ENCODE measurements at places on chromosomes 7 and 10.

DNA sequence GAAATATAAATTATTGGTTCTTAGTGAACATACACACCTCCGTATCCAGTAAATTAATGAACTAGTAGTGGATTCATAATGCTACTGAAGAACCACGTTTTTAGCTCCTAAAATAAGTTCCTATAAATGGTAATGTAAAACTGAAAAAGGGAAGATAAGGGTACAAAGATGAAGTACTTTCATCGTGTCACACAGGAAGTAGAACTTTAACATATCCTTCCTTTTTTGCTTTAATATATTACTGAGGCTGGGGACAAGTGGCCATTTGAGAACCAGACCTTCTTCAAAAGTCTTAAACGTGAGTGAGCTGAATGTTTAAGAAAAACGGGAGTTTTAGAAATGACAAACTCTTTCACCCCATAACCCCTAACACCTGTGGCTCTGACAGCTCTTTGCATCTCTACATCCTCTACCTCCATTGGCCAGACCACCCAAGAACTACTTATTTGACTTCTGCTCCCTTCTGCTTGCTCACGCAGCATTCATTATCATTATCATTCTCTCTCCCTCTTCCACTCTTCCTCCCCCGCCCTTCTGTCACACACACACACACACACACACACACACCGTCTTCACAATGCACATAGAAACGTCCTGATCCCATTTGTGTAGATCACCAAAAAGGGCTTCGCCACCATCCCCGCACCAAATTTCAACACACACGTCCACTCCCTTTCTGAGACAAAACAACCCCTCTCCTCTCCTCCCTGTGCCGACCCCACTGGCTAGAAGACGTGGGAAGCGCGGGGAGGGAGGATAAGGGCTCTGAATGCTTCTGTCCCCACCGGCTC lies 677 bp downstream of the SKAP2 start:
- peak; percentile 5 for DNase-seq

- DNase-seq = no peak
Observed at GRCh38 chr7:33157311-33157710, 27.9 kb downstream of the BBS9 start.

GRCh38 chr7:123522066-123522465 lies 12.3 kb downstream of the IQUB start:
- no peak for DNase-seq

DNA sequence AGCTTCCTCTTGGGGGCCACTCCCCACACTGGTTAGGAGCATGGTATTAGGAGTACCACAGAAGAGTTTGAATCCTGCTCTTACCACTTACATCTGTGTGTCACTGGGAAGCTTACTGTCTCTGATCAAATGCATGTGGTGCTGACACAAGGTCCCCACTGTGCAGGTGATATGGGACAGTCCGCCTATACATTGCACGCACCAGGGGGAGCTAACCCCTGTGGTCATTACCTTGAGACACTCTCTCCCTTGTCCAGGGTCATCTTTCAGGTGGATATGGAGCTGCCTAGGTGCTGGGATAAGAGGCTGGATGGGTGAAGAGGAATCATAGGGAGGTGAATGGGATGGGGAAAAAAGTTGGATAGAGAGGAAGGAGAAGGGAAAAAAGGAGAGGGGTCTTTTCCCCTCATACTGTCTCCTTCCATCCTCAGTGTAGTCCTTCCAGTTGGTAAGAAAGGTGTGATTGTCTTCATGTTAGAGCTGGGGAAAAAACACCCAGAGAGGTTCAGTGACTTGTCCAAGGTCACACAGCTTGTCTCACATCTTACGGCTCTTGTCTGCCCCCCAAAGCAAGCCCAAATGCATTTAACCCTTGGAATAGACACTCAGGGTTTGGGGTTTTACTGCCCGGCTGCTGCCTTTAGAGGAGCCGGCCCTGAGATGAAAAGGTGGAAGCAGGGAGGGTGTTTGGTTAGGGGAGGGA lies 125.9 kb downstream of the CDH23 start:
- no peak for DNase-seq

- no peak for DNase-seq
Observed at GRCh38 chr10:97435211-97435610, 9.2 kb downstream of the PGAM1 start.

GRCh38 chr10:115398026-115398425 lies 304.9 kb downstream of the ATRNL1 start:
- no peak for DNase-seq

GRCh38 chr7:42189535-42189934 lies 47.5 kb downstream of the GLI3 start:
- DNase-seq = no peak
